ENCODE measurements at places on chromosomes 1 and 21. TPM values are rescaled to one million over a fixed set of nuclear protein-coding genes. Genes with fewer than 3 reads are reported as not detected.

The TRIM17 gene
- total RNA-seq, result not detected

The ATP1A2 gene
- 2.9 TPM for total RNA-seq

DNA sequence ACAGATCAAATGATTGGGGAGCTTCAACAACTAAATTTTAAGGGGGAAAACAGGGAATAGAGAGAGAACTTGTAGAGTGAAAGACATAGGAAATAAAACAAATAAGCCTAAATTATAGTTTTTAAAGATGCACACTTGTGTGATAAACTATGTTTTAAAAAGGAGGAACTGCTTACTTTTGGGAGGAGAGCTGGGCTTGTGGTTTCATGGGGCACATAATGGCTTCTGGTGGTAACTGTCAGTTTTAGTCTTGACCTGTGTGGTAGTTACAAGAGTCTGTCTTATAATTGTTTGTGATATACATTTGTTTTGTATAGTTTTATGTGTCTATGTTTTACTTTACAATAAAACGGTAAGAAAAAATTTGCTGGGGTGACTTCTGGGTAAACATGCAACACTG is 165.3 kb downstream of the COL24A1 start:
- H3K36me3 ChIP-seq, result peaks cover 2% of the 10 kb centered on the region
- no peak for DNase-seq
- peaks cover 13% of the 10 kb centered on the region for H3K4me1 ChIP-seq
- no peak overlapping the region for H3K27ac ChIP-seq
- H3K27me3 ChIP-seq, result no peaks in the 10 kb centered on the region
- H3K4me3 ChIP-seq, result no peak overlapping the region

GRCh38 chr1:180031664-180032063 is 77.1 kb downstream of the CEP350 start:
- peaks cover 42% of the 10 kb centered on the region for H3K4me1 ChIP-seq
- DNase-seq, result no peak
- H3K27me3 ChIP-seq, result no peaks in the 10 kb centered on the region
- H3K36me3 ChIP-seq, result peaks cover 17% of the 10 kb centered on the region

GRCh38 chr1:5980314-5981008 is 11.8 kb downstream of the NPHP4 start:
- peak; percentile 63 for DNase-seq
- H3K4me1 ChIP-seq, result peaks cover 9% of the 10 kb centered on the region
- no peak overlapping the region for H3K27ac ChIP-seq
- no peaks in the 10 kb centered on the region for H3K27me3 ChIP-seq

- H3K4me3 ChIP-seq, result no peak overlapping the region
- H3K27me3 ChIP-seq, result no peaks in the 10 kb centered on the region
- no peak overlapping the region for H3K27ac ChIP-seq
- no peak for DNase-seq
- H3K4me1 ChIP-seq, result no peaks in the 10 kb centered on the region
- no peaks in the 10 kb centered on the region for H3K36me3 ChIP-seq
Measured at GRCh38 chr1:205672970-205673369, 7.3 kb downstream of the SLC45A3 start.

DNA sequence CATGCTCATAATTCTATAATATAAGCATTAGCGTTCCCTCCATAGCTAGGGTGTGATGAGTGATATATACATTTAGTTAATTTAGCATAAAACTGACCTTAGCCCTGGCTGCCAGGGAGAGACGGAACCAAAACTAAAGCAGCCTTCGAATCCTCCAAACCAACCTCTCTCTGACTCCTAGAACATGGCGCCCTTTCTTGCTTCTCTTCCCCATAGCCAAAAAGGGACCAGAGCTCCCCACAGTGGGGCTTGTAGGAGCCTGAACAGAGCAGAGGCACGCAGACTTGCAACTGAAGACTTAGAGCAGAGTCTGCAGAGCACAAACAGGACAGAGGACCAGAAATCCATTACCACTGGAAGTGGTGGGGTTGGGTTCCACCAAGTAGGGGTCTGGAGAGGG is 17.7 kb downstream of the IRF2BP2 start:
- no peak overlapping the region for H3K4me3 ChIP-seq
- no peak for DNase-seq
- no peaks in the 10 kb centered on the region for H3K27me3 ChIP-seq
- peaks cover 7% of the 10 kb centered on the region for H3K4me1 ChIP-seq

Data from chondrocyte (in vitro differentiated cells).